BJ (cell line): ENCODE measurements at places on chromosomes 13 and 19.

- no peak for DNase-seq
Observed at GRCh38 chr13:45368005-45368404, 27.0 kb upstream of the TPT1 start.

DNA sequence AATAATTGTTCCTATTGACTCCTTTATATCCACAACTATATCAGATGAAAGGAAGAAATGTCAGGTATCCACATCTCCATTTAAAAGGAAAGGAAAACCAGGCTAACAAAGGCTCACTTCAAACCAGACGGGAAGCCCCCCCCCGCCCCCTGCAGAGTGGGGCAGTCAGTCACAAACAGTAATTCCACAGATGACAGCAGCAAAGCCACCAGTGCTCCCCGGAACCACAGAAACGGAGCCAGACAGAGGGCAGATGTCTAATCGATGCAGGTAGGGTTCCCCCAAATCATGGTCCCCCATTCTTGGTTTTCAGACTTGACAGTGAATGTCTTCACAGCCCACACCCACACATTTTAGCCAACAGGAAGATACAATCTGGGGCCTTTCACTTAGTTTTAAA is 100.8 kb downstream of the STK24 start:
- DNase-seq: no peak

DNA sequence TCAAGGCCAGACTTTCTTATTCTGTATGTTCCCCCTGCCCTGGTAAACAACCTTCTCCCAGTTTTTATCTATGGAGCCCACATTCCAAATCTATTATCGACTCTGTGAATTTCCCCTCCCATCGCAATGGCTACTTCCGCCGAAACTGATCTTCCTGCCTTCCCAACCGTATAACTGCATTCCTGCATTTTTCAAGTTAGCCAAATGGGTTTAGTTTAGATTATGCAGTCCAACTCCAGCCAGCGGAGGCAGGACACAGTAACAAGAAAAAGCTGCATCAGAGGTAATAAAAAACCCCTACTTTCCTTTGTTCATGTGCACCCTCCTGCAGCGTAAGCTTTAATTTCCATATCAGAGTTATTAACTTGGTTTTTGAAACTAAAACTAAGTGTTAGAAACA is 112.2 kb upstream of the ZNF91 start:
- no peak for DNase-seq

DNA sequence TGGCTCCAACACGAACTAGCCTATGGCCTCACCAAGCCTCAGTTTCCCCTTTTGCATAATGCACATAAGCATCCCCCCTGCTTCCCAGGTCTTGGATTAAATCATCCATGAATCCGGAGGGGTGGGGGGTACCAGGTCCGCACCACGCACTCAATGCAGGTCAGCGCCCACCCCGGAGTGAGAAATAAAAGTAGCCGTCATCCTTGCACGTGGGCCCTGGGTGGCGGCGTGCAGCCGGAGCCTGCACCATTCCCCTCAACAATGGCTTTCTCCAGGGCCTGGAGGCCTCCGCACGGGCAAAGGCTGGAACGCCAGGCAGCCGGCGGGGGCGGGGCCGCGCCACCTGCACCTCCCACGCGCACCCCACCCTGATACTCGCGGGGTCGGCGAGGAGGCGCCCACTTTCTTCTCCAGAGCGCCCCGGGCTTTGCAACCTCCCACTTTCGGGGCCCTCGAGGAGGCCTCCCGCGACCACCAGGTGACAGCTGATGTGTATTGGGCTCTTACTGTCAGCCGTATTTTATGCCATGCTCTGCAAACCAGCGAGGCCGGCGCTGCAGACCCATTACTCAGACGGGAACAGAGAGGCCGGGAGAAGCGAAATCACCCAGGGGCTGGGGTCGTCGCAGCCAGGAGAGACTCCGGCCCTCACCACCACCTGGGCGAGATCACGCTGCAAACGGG is 767 bp upstream of the GADD45B start:
- DNase-seq: no peak

- DNase-seq: no peak
Observed at GRCh38 chr13:109700176-109700575, 86.2 kb downstream of the IRS2 start.

GRCh38 chr13:98544104-98544710 is 32.7 kb downstream of the STK24 start:
- DNase-seq: no peak

DNA sequence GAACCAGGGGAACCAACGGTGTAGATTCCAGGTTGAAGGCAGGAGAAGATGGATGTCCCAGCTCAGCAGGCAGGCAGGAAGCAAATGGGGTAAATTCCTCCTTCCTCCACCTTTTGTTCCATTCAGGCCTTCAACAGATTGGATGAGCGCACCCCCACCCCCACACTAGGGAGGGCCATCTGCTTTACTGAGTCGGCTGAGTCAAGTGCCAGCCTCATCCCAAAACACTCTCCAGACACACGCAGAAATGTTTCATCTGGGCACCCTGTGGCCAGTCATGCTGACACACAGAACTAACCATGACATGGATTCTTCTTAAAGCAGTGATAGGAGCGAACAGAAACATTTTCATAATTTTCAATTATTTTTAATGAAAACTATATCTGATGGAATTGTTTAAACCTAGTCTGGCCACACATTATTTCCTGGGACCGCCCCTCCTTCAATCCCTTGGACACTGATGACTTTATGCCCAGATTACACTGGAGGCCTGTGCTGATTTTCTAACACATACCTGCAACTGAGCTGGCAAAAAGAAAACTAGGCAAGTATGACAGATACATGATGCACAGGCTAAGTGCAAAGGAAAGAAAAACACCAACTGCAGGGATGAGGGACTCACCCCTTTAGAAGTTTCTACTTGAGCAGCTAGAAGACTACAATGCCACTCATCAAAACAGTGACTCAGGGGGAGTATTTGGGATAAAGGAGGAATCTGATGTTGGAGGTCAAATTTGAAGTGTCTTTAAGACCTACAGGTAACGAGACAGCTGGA is 154.2 kb downstream of the TNFRSF19 start:
- no peak for DNase-seq

DNA sequence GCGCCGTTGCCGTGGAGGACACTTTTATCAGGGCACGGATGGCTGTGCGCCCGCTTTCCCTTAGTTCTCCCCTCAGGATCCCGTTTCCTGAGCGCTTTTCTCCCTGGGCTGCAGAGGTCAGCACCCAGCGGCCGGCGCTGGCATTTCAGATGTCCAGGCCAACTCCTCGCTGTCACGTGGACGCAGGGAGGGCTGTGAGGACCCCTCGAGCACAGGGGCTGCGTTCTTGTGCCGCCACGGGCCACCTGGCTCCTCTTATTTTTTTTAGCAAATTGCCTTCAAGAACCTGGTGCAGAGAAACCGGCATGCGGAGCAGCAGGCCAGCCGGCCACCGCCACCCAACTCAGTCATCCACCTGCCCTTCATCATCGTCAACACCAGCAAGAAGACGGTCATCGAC is 22.3 kb downstream of the ATP4B start:
- no peak for DNase-seq

DNA sequence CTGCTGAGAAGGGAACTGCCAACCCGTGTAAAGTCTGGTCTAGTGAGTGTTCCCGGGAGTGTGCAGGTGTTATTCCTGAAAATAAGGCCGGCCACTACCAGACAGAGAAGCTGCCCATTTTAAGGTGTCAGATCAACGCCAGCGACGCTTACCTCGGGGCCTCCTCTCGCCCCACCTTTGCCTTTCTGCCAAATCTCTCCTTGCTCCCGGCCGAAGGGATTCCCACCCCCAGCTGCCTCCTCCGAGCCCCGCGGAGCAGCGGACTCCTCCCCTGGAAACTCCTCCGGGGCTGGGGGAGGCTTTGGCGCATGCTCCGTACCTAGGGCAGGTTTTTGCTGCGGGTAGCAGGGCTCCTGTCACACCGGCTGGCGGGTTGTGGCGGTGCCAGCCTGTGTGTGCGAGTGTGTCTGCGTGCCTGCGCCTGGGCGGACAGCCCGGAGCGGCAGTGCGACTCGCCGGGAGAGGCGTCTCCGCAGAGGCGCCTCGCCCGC is at the start of gene HS6ST3:
TSS of gene HS6ST3 (plus strand) at position 359 of the 491 bp plus-strand sequence.
- no peak for DNase-seq

DNA sequence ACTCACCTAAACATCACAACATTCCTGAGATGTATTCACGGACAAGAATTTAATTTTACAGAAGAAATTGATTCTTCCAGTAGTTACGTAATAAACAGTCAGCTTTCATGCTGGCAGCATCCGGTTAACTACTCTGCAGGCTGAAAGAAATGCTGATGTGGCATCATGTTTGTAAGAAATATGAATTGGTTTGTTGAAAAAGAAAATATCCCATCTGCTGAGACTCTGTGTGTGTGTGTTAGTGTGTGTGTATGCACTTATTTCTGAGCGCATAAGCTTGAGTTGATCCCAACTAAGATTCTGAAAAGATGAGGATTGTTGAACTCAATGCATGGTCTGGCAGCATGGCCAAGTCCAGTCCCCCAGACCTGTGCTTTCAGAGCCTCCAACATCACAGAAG is 74.3 kb upstream of the FAM216B start:
- no peak for DNase-seq

DNA sequence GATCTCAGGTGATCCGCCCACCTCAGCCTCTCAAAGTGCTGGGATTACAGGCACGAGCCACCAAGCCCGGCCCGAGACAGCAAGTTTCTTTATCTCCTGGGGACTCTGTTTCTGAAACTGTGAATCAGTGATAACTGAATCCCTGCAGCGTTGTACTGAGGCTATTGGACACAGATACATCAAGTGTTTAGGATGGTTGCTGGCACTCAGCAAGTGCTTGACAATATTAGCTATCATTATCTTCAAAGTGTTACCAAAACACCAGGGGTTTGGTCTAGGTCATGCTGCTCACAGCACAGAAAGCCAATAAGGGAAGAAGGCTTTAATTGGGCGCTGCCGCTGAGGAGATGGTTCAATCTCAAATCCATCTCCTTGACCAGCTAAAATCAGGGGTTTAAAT is 20.5 kb upstream of the PNMA8C start:
- DNase-seq: no peak

DNA sequence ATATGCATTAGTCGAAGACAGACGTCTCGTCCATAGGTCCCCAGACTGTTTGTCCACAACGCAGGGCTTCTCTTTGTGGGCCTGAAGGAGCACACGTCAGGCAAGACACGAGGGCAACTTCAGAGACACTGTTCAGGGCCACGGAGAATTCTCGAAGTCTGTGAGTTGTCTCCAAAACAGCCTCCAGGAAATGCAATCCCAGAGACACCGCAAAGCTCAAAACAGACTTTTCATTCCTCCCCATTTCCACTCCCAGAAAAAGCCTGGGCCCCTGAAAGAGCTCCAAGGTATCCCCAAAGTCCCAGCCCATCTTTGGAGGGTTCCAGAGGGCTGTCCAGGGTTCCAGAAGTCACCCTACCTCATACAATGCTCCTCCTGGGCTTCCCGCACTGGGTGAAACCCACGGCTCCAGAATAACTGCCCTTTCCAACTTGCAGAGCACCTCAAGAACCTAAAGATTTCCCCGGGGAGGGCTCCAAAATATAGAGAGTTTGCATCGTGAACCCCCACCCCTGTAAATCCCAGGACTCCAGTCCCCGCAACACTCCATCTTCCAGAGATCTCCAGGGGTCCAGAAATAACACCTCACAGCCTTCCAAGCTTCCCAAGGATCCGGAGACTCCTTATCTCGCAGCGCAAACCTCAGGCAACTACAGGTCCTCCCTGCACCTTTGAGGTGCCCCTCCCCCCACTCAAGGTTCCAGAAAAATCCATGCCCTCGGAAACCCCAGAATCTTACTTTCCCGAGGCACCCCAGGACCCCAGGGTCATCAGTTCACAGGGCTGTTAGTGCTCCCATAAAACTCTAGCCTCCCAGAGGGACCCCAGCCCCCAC is 687 bp upstream of the FTL start:
- no peak for DNase-seq
